Myocyte (in vitro differentiated cells): ENCODE measurements at places on chromosomes 7 and 10.
A peak's percentile ranks its signal among the peaks of the same experiment; 100 is the strongest.

- no peak for DNase-seq
Observed at GRCh38 chr7:46663025-46663424, 742.0 kb upstream of the IGFBP3 start.

DNA sequence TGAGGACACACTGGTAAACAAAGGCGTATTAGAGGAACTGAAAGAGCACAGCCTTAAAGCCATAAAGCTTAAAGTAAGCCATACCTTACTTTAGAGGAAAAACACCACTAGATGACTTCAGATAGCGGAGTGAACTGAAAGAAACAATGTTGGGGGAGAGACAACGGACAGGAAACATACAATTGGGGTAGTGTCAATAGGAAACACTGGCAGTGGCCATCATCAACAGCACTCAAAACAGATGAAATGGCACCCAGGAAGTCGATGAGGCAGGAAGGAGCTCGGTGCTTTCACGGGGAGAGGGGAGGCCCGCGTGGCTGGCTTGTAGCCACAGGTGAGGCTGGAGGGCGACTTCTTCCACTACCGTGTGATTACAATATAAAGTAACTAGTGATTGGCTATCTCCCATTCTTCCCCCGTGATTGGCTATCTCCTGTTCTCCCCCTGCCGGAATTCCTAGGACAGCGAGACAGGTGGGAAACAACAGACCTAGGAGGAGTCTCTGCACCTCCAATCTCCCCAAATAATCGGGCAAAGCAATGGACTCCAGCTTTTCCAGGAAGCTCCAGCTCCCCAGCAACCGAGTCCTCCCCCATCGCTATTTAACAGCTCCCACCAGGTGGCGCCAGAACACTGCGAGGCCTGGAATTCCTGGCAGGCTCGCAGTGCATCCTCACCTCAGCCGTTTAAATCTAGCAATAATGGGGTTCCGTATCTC lies 2.4 kb upstream of the TAS2R38 start:
- DNase-seq = peak; percentile 82

DNA sequence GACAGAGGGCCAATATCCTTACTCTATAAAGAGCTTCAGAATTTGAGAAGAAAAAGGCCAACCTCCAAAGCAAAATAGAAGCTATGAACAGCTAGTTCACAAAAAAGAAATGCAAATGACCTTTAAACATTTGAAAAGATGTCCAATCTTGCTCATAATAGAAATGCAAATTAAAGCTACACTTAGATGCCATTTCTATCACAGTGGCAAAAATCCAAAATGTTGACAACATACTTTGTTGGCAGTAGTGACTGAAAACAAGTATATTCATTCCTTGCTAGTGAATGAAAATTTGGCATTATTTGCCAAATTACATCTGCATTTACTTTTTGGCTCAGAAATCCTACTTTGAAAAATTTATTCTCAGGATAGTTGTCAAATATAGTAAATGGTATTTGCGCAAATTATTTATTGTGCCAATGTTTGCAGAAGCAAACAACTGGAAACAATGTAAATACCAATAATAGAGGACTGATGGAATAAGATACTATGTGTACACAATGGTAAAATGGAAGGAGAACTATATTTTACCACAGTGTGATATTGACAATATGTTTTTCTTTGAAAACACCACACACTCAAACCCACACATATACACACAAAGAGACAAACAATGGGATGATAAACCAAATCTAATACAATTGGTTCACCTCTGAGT lies 9.4 kb downstream of the TMEM106B start:
- no peak for DNase-seq

DNA sequence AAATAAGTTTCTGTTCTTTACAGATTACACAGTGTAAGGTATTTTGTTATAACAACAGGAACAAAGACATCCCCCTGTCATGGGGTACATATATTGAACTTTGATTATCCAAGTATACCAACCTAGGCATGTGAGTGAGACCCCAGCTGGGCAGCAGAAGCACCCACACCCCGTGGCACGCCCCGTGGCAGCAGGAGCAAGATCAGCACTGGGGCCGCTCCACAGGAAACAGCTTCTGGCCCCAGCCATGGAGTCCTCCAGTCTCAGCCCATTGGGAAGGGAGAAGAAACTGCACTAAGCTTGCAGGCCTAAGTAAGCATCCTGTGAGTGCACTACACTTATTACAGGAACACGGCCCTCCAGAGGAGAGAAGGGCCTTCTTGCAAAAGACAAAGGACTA lies 24.2 kb upstream of the TMEM72 start:
- DNase-seq = no peak
